ENCODE measurements at places on chromosomes 2 and 18.

- no peak for DNase-seq
Measured at GRCh38 chr2:143229411-143229810, 100.2 kb downstream of the ARHGAP15 start.

DNA sequence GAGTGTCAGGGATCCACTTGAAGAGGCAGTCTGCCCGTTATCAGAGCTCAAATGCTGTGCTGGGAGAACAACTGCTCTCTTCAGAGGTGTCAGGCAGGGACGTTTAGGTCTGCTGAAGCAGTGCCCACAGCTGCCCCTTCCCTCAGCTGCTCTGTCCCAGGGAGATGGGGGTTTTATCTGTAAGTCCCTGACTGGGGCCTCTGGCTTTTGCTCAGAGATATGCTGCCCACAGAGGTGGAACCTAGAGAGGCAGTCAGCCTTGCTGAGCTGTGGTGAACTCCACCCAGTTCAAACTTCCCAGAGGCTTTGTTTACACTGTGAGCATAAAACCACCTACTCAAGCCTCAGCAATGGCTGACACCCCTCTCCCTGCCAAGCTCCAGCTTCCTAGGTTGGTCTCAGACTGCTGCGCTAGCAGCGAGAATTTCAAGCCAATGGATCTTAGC is 38.1 kb downstream of the PLEK start:
- no peak for DNase-seq

- DNase-seq, result peak; percentile 87
Measured at GRCh38 chr18:78986018-78986481, 6.4 kb downstream of the SALL3 start.

- DNase-seq, result peak; percentile 68
Measured at GRCh38 chr18:5879479-5879882, 15.8 kb downstream of the TMEM200C start.

DNA sequence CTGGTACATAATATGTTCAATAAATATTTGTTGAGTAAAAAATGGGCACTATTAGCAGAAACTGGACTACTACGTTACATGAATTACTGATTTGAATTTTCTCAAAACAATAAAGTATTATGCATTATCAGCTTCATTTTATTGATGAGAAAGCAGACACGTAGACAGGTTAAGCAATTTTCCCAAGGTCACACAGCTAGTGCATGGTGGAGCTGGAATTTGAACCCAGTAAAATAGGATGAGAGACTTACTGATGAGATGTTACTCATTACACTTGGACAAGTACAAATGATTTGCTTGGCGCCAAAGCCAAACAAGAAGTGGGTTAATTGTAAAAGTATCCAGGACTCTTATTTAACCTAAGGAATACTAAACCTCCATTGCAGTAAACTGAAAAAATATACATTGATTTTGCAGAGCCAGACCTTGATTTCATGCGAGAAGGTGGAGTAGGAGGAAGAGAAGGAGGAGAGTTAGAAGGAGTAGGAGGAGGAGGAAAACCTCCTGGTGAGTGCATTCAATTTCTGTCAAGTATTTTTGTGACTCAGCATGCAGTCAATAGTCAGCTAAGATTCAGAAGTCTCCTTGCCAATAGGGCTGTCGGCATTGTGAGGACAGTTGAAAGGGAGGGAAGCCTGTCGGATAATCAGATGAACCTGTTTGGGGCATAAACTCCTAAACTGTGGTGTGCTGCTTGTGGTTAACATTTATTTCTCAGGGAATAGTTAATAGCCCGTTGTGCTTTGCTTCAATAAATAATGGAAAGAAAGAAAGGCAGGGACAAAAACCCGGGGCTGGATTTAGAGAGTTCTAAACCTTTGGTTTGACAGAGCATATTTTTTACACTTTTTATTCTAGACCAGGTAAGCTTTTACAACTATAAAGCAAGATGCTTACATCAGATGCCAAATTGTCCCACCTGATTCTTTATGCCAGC is 77.0 kb upstream of the TACR1 start:
- DNase-seq, result no peak

GRCh38 chr2:172214252-172214651 is 111.6 kb upstream of the DLX2 start:
- DNase-seq, result peak; percentile 21

DNA sequence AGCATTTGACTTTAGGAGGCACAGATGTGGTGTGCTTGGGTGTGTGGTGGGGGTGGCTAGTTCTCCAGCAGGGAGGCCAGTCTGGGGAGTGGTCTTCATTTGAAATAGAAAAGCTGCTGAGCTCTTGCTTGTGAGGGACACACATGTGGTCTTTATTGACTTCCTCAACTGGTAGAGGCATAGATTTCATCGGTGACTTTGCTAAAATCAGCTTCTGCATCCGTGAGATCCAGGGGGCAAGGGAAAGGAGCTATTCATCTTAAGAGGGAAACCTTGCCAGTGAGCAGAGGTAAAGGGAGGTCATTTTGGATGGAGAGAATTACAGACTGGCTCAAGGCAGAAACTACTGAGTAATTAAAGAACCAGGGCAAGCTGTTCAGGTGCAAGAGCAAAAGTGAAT is 4.7 kb downstream of the MAPRE3 start:
- no peak for DNase-seq

- DNase-seq, result no peak
Measured at GRCh38 chr2:72754628-72755320, 71.1 kb downstream of the EXOC6B start.

DNA sequence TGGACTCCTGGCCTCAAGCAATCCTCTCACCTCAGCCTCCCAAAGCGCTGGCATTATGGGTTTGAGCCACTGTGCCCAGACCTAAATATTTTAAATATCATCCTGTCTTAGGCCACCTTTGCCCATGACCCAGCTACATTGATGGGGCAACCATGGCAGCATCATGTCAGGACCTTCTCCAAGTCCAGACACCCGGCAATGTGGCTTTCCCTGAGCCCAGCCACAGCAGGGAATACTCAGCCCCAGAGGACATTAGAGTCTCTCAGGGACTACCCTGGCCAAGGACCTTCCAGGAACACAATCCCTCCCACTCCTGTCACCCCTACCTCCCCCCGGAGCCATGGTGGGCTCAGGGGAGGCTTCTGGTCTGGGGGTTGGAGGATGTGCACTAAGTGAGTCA is 72.8 kb downstream of the SMAD7 start:
- DNase-seq, result no peak

DNA sequence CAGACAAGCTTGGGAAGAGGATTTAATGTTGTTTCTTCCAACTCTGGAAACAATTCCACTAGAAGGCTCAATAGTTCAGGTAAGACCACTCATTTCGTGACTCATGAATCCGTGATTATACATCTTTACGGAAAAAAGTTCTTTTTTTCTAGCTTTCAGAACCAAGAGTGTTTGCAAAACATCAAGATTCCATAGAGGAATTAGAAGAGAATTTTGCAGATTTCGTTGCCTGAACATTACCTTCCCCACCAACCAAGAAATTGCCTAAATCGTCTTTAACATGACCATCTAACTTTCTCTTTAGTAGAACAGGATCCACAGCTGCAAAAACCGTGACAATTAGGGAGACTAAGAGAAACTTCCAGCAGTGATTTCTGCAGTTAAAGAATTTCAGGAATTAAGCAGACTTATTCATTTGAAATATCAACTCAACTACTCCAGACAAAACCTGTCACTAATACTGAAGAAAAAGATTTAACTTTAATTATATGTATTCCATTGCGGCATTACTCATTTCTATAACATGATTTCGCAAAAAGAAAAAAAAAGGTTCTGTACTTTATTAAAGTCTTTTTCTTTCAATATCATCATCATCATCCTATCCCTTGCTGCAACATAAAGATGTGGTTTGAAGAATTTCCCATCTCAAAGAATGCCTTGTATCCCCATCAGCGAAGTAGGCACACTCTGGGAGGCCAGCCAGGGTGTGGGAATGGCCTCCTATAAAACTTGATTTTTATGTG is 1.9 kb upstream of the NAB1 start:
- peak; percentile 30 for DNase-seq

- no peak for DNase-seq
Measured at GRCh38 chr2:126642031-126642430, 13.9 kb upstream of the GYPC start.

GRCh38 chr2:146489386-146489785 is 1355.4 kb upstream of the ACVR2A start:
- DNase-seq, result no peak

DNA sequence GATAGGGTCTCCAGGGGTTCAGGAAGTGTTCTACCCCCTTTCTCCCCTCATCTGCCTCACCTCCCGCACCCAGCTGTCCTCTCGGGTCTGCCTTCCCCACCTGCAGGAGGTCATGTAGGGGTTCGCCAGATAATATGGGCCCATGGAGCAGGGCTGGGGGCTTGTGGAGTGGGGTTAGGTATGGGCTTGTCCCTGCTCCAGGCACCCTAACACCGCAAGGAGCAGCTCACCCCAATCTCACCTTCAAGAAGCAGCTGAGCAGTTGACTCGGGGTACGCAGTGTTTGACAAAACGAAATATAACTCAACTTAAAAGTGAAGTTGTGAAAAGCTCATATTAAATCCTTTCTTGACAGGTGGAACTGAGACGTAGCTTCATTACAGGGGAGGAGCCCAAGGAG is 99.6 kb downstream of the CTIF start:
- no peak for DNase-seq

GRCh38 chr2:59076079-59076619 is 835.0 kb upstream of the FANCL start:
- DNase-seq, result peak; percentile 18

GRCh38 chr2:231717281-231718171 is 9.2 kb downstream of the PTMA start:
- DNase-seq, result peak; percentile 40

GRCh38 chr2:72103161-72103560 is 44.5 kb downstream of the CYP26B1 start:
- no peak for DNase-seq

- DNase-seq, result no peak
Measured at GRCh38 chr18:7755753-7756475, 188.8 kb downstream of the PTPRM start.

GRCh38 chr2:37367984-37368383 is 23.6 kb downstream of the QPCT start:
- no peak for DNase-seq

GRCh38 chr18:50312296-50313030 is 25.0 kb upstream of the CXXC1 start:
- DNase-seq, result no peak

- no peak for DNase-seq
Measured at GRCh38 chr2:126864861-126865260, 33.8 kb upstream of the TEX51 start.

DNA sequence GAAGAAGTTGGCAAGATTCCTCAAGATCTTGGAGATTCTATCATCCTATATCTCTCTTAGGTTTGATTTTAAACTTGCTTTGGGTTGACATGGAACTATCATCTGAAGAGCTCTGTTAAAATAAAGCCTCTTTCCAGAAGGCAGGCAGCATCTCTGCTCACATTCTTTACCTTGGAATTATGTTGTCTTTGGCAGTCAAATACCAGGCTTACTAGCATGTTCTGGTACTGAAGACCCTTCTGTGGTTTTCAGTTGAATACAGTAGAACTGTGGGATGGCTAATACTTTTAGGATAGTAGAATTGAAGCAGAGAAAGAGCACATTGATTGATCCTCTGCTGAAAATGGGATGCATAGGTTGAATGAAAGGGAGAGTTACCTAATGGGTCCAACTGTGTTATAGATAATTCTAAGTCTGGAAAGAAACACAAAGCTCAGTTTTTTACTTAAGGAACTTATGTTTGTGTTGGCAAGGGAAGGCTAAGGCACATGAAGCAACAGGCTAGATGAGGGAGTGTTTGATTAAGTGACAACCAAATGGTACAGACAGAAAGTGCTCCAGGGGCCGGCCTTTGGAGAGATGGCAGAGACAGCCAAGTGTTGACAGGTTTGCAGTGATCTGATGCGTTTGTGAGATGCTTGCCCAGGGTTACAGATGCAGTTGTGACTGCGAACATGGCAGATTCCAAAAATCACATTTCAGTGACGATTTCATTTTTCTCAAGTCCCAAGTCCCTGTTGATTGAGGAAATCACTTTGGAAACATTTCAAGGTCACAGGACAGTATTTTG is 397.9 kb downstream of the MEIS1 start:
- no peak for DNase-seq

DNA sequence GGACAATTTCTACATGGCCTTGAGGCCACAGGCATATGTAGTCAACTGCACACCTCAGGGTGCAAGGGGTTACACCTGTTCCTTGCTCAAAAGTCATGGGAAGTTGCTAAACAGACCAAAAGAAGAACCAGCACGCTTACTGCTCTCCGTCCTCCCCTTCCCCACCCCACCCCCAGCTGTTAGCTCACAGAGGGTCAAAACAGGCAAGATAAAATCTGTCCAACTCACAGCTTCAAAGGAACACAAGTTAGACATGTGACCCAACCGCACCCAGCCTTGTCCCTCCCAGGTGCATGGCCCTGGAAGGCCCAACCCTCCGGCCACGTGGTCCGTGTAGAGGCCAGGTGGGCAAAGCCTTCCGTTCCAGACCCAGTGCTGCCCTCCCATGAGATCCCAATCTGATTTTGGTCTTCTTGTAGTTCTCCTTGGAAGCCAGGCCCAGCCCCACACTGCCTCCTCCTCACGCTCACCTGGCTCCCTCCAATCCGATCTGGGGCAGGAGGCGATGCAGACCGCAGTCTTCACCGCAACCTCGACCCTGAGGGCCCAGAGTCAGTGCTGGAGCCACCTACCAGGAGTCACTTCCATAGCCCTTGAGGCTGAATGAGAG is 14.5 kb upstream of the ASPRV1 start:
- DNase-seq, result no peak

GRCh38 chr2:217875556-217876252 is 127.1 kb downstream of the TNS1 start:
- no peak for DNase-seq

DNA sequence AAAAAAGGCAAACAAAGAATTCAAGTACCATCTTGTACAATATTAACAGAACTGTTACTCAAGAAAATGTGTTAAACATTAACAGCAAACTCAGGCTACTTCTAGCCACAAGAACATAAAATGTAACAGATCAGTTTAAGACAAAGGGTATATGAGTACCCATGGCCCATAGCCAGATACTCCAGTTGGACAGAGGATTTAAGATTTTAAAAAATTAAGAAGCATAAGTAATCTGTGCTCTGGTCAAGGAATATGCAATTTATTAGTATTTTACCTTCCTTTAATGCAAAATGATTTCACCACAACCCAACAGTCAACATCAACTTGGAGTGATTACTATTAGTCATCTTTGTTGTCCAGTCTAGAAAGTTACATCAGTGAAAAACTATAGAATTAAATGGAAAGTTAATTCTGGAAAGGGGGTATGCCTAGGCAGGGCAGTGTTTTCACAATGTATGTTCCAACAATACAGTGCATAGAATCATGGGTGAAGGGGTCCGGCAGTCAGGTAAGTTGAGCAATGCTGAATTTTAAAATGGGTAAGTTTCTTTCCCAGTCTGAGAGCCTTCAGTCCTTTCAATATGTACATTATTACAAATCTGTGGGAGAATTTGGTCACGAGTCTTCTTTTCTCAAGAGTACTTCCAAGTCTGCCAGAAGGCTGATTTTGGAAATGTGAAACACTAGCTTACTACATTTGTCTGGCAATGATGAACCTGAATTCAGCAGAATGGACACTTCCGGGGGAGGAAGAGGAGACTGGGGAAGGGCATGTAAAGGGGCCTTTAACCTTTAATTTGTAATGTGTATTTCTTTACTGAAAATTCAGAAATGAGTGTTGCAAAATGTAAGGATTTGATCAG is 34.5 kb downstream of the SFT2D3 start:
- no peak for DNase-seq

- DNase-seq, result peak; percentile 27
Measured at GRCh38 chr18:47898696-47899095, 31.8 kb downstream of the SMAD2 start.
